Left lobe of liver (tissue), 2 donors: ENCODE measurements at places on chromosomes 5 and 9. TPM values are rescaled to one million over a fixed set of nuclear protein-coding genes. Genes with fewer than 3 reads are reported as not detected.
A peak's percentile ranks its signal among the peaks of the same experiment; 100 is the strongest.

- no peak for DNase-seq
Observed at GRCh38 chr5:131533836-131534235, 101.2 kb downstream of the RAPGEF6 start.

DNA sequence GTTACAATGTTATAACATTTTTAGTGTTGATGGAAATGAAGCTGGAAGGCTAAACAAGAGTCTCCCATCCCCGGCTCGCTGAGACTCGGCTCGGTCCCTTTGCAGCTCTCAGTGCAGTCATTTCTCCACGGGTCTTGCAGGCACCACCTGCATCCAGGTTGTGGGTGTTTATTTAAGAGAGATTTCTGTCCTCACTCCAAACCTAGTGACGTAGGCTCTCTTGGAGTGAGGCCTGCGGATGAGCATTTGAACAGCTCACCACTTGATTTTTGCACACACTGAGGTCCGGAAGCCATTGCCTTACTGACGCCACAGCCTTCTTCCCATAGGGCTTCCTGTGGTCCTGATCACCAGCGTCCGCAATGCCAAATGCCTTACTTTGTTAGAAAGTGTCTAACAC is 197.7 kb upstream of the OTULINL start:
- no peak for DNase-seq

- no peak for DNase-seq
Observed at GRCh38 chr9:88809355-88810161, 181.7 kb upstream of the S1PR3 start.

GRCh38 chr5:116480894-116481510 is 93.6 kb downstream of the SEMA6A start:
- DNase-seq: no peak

- no peak for DNase-seq
Observed at GRCh38 chr9:131091352-131091992, 4.9 kb upstream of the AIF1L start.

DNA sequence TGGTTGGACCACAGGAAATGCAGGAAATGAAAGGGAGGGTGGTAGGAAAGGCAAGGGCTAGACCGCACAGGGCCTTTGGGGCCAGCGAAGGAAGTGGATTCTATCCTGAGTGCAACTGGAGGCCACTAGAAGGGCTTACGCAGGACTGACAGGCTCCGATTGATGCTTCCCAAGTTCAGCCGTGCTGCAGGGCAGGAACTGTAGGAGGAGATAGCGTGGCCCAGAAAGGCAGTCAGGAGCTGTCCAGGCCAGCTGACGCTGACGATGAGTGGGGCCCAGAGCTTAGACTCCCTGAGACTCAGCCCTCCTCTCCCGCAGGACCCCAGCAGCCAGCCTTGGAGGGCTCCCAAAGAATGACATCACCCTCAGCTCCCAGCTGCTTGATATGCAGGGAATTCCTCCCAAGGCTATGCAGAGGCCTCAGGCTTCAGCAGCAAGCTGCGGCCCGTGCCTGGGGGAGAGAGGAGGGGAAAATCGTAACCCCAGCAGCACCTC is 48.8 kb downstream of the KCNIP1 start:
- peak; percentile 46 for DNase-seq

The OBP2A gene
- not detected for total RNA-seq

DNA sequence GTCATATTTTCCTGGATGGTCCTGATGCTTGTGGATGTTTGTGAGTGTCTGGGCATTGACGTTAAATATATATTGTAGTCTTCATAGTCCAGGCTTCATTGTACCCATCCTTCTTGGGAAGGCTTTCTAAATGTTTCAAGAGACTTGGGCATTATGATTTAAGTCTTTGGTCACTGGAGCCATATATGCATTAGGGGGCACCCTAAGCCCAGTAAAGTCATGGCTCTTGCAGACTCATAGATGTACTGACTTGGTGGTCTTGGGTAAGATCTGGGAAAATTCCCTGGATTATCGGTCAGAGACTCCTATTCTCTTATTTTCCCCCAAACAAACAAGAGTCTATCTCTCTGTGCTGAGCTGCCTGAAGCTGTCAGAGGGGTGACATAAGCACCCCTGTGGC is 271.1 kb downstream of the TRIM36 start:
- no peak for DNase-seq

- no peak for DNase-seq
Observed at GRCh38 chr5:7897014-7897600, 28.2 kb downstream of the MTRR start.

The FOXD4L5 gene
- total RNA-seq: 0.08 TPM

The GRIA1 gene
- not detected for total RNA-seq

DNA sequence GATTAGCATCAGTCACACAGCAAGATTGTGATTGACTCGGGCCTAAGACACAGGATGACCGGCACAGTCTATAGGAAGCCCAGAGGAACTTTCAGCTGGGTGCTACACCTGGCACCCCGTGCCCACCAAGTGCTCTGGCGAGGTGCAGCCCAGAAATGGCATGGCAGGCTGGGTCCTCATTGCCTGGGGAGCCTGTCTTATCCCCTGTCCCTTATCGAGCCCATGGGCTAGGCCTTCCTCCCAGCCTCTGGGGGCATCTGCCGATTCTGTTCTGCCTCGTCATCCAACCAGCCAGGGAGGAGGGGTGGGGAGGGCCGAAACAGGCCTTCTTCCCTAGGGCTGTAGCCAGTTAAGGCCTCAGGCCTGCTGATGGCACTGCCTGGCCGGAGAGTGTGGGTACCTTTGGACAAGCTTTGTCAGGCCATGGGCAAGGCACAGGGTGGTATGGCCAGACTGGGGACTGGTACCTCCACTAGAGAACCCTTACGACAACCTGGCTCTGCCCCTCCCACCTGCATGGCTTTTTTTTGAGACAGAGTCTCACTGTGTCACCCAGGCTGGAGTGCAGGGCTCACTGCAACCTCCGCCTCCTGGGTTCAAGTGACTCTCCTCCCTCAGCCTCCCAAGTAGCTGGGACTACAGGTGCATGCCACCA is 1.6 kb downstream of the GRK6 start:
- DNase-seq: no peak

- DNase-seq: no peak
Observed at GRCh38 chr5:61299261-61299681, 32.8 kb upstream of the ZSWIM6 start.

DNA sequence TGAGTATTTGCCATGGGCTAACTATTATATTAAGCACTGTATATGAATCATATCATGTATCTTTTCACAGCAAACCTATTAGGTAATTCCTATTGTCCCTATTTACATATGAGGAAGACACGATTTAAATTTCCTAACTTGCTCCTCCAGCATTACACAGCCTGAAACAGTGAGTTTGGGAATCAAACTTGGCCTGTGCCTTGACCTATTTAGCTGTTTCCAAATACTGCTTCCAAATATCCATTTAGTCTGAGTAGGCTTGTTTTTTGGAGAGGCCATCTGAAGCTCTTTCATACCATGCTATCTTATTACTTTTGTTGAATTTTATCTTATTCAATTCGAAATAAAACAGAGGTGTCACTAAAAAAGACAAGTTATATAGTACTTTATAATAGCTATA is 447.3 kb upstream of the MPDZ start:
- DNase-seq: no peak

DNA sequence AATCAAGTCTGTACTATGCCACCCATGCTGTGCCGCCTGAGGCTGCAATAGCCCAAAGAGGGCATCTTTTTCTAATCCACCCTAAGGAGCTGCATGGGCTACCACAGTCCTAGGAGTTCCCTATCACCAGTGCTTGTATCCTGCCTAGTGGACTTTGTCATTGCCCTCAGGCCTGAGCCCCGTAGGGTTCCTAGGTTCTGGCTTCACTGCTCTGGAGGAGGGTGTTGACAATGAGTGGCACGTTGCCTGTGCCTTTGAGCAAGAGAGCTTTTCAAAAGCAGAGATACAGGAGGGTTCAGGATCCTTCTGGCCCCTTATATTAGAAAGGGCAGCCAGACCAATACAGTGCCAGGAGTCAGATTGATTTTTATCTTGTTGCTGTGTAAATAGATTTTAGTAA is 93.0 kb downstream of the PRDM6 start:
- DNase-seq: peak; percentile 66

The DNAH5 gene
- total RNA-seq: 3.2 TPM

DNA sequence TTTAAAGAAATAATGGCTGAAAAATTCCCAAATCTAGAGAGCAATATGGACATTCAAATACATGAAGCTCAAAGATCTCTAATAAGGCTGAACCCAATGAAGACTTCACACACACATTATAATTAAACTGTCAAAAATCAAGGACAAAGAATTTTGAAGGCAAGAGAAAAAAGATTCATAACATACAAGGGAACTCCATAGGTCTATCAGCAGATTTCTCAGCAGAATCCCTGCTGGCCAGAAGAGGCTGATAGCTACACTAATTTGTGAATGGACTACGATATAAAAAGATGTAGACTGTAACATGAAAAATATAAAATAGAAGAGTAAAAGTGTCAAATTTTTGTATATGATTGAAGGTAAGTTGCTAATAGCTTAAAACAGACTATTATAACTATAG is 251.9 kb downstream of the ADAMTS6 start:
- no peak for DNase-seq

DNA sequence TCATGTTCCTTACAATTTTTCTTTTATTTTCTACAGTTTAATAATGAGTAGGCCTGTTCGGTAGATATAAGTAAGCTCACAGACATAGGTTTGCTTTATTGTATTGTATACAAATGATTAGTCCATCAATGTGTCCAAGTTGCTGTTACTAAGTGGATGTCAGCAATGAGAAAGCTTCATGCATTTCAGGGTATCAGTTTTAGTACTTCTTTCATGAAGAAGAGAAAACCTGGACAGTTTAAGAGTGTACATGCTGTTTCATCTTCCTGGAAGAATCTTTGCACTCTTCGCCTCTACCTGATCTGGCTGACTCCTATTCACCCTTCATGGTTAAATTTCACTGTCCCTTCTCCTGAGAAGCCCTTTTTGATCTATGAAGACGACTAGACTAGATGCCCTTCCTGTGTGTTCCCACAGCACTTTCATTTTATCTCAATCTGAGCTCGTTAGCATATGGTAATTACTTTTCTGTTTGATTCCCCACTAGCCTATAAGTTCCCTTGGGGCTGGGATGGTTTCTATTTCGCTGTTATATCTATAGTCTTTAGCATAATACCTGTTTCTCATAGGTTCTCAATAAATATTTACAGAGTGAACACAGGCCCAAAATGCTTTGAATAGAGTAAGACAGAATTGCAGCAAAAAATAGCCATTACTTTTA is 70.7 kb downstream of the CETN3 start:
- no peak for DNase-seq

The ADAMTS16 gene
- not detected for total RNA-seq

GRCh38 chr9:2242831-2243330 is 227.7 kb downstream of the SMARCA2 start:
- DNase-seq: no peak

The SAXO1 gene
- not detected for total RNA-seq

DNA sequence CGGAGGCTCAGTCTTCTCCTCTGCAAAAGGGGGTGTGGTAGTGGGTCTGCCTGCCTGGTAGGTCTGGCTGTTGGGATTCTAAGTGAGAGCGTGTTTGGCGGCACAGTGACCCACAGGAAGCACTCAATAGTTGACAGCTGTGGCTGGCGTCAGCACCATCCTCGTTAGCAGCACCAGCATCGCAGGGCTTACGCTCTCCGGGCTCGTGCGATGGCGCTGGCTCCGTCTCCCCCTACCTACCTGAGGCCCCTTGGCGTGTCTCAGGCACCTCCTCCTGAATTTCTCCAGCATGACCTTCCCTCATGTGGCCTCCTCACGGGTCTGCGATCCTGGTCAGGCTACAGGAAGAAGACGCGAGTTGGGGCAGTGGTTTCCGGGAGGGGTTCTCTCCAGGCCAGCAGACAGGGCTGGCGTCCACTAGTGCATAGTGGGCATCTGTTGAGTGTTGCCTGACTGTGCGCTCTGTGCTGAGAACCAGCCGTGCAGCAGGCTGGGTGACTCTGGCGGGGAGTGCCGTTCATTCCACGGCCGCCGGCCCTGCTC is 66.9 kb downstream of the HMCN2 start:
- no peak for DNase-seq

- DNase-seq: peak; percentile 23
Observed at GRCh38 chr5:136199408-136199807, 6.4 kb upstream of the SMIM32 start.

- DNase-seq: no peak
Observed at GRCh38 chr5:642481-642880, 30.3 kb downstream of the CEP72 start.

GRCh38 chr9:33101104-33101951 is 24.9 kb upstream of the SMU1 start:
- no peak for DNase-seq

DNA sequence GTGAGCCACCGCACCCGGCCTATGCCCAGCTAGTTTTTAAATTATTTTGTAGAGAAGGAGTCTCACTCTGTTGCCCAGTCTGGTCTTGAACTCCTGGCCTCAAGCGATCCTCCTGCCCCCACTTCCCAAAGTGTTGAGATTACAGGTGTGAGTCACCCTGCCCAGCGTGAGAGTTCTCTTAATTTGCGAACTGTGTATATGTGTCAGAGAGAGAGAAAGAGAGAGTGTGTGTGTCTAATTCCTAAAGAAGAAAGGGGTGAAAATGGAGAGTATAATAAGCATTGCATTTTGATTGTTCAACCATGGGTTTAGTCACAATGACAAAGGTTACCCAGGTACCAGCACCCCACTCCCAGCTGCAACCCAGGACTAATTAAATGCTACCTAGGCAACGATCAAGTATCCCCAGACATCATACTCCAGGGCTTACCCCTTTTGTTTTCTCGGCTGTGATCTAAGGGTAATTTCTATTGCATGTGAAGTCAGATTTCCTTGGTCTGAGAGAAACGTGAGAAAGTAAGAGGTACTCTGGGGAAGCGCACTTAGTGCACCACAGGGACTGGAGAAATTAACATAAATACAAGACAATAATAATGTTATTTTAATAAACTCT is 16.6 kb downstream of the MAP1B start:
- DNase-seq: no peak

GRCh38 chr5:122715095-122715494 is 59.8 kb upstream of the SNX2 start:
- no peak for DNase-seq

The CLK4 gene
- 17.6 TPM for total RNA-seq

GRCh38 chr5:94784536-94785505 is 166.4 kb downstream of the SLF1 start:
- DNase-seq: no peak

- no peak for DNase-seq
Observed at GRCh38 chr5:137937994-137938750, 48.9 kb downstream of the PKD2L2 start.

GRCh38 chr9:75169623-75170022 is 81.3 kb downstream of the OSTF1 start:
- DNase-seq: no peak

DNA sequence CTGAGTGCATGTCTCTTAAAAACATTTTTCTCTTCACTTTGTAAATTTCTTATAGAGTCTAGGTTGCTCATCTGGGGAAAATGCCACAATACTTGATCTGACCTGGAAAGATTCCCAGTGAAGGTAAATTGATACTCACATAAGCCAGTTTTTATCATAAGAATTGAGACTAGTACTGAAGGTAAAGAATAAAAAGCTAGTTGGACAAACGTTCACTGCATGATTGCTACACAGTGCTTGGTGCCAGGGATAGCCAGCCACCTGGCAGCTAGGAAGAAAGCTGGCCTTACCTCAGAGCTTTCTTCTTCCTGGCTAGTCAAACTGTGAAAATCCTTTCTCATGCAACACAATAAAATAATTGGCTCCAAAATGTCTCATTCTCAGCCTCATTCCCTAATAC is 77.1 kb downstream of the MUSK start:
- no peak for DNase-seq

The GLRA1 gene
- total RNA-seq: not detected

The NKD2 gene
- 1.6 TPM for total RNA-seq

- DNase-seq: no peak
Observed at GRCh38 chr9:93316726-93317494, 133.0 kb downstream of the WNK2 start.

The SLC6A19 gene
- 0.73 TPM for total RNA-seq

- DNase-seq: no peak
Observed at GRCh38 chr5:58024151-58024550, 435.7 kb downstream of the PLK2 start.

The RIGI gene
- 2.9 TPM for total RNA-seq
